ENCODE measurements at places on chromosomes 7 and 10. TPM values are rescaled to one million over a fixed set of nuclear protein-coding genes. Genes with fewer than 3 reads are reported as not detected.

DNA sequence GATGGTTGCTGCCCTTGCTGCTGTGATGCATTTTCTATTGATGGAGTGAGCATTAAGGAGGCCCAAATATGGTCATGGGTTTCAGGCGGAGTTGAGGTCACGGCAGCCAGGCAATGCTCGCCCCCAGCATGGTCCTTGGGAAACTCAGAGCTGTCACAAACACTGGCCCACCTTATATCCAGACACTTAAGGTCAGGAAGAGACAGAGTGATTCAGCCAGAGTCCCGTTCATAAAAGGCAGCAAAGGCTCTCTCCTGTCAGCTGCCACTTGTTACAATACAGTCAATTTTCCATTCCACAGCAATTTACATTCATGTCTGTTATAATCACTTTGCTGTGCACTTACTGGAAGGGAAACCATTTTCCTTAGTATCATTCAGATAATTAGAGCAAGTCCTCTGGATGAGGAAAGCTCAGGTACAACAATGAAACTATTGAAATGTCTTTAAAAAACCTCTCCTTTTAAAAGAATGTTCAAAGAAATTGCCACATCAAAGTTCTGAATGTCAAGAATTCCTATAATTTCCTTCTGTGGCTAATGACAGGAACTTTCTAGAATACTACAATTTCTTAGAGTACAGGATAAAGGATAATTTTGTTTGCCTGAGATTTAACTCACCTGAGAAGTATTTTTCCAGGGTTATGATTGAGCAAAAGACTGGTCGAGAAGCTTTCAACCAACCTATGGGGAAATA lies 14.8 kb upstream of the ANKRD1 start:
- H3K4me3 ChIP-seq, result no peak overlapping the region
- no peaks in the 10 kb centered on the region for H3K4me1 ChIP-seq
- no peak for DNase-seq
- no peaks in the 10 kb centered on the region for H3K36me3 ChIP-seq
- no peak overlapping the region for H3K27ac ChIP-seq

DNA sequence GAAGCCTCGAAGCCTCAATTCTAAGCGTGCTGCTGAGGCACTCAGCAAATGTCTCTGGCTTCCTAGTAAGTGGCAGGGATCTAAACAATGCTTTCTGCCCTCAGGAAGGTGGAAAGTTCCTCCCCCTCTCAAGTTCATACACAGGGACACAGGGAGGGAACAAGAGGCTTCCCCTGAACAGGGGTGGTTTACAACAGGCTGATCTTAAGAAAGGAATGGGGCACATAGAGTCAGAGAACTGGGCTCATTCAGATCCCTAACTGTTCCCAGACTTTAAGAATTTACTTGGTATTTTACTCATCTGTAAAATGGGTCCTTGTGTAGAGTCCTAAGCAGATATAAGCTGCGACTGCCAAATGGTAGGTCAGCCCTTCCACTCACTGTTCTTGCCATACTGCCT lies 2.5 kb downstream of the TNS3 start:
- no peak overlapping the region for H3K4me3 ChIP-seq
- DNase-seq, result no peak
- H3K27me3 ChIP-seq, result no peaks in the 10 kb centered on the region
- no peaks in the 10 kb centered on the region for H3K4me1 ChIP-seq

DNA sequence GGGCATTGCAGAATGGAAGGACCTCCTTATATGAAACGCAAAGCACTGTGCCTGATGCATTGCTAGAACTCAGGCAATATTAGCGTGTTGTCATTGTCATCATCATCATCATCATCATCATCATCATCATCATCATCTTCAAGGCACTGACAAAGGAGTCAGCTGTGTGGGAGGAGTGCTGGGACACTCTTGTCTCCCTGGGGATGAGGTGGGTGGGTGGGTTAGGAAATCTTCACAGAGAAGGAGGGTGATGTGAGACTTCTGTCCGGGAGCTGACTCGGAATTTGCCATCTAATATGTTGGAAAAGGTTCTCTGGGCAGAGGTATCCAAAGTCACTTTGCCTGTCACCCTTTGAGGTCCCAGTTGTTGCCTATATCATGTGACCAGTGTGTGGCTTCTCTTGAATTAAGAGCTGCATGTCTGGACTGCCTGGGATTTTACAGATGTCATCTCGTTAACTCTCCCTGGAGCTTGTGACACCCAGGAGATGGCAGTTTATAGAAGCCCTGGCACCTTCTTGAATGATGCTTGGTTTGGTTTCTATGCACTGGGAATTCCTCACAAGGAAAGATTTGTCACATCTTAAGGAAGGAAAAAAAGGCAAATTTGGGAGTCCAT lies 7.1 kb downstream of the HTRA1 start:
- no peak overlapping the region for H3K4me3 ChIP-seq
- DNase-seq, result no peak
- no peaks in the 10 kb centered on the region for H3K27me3 ChIP-seq
- no peaks in the 10 kb centered on the region for H3K4me1 ChIP-seq
- no peak overlapping the region for H3K27ac ChIP-seq
- no peaks in the 10 kb centered on the region for H3K36me3 ChIP-seq

DNA sequence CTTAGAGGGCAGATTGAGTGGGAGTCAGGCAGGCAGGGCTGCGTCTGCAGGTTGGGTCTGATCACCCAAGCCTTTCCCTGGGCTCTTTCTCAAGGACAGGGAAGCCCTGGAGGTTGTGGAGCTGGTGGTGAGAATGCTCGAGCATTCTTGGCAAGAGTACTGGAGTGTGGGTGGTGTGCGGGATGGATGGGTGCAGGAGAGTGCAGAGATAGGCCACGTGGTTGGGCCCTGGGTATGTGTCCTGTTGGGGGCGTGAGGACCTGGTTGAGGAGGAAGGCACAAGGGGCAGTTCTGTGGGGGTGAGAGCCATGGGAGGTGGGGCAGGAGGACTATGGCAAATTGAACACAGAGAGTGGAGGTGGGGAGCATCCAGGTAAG lies 135.9 kb downstream of the PTPN20 start:
- H3K4me1 ChIP-seq, result peaks cover 18% of the 10 kb centered on the region
- H3K4me3 ChIP-seq, result no peak overlapping the region
- no peaks in the 10 kb centered on the region for H3K36me3 ChIP-seq
- no peak for DNase-seq
- H3K27ac ChIP-seq, result no peak overlapping the region

- H3K27me3 ChIP-seq, result peaks cover 49% of the 10 kb centered on the region
- H3K27ac ChIP-seq, result no peak overlapping the region
- no peak for DNase-seq
Measured at GRCh38 chr7:129780257-129780973, 168.9 kb downstream of the NRF1 start.

GRCh38 chr10:129344103-129344502 lies 122.9 kb upstream of the MGMT start:
- no peaks in the 10 kb centered on the region for H3K4me1 ChIP-seq
- H3K36me3 ChIP-seq, result no peaks in the 10 kb centered on the region
- H3K27ac ChIP-seq, result no peak overlapping the region
- H3K27me3 ChIP-seq, result no peaks in the 10 kb centered on the region
- H3K4me3 ChIP-seq, result no peak overlapping the region

GRCh38 chr7:134657526-134657925 lies 10.9 kb downstream of the BPGM start:
- no peaks in the 10 kb centered on the region for H3K36me3 ChIP-seq
- H3K4me3 ChIP-seq, result no peak overlapping the region
- DNase-seq, result no peak
- H3K4me1 ChIP-seq, result no peaks in the 10 kb centered on the region
- H3K27ac ChIP-seq, result no peak overlapping the region

DNA sequence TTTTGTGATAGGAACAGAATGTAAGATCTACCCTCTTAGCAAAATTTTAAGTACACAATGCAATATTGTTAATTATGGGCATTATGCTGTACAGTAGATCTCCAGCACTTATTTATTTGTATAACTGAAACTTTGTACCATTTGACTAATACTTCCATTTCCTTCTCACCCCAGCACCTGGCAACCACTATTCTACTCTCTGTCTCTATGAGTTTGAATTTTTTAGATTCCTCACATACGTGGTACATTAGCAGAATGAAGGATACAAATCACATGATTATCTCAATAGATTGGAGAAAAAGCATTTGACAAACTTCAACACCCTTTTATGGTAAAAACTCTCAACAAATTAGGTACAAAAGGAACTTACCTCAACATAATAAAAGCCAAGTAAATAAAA lies 90.3 kb upstream of the DLX6 start:
- DNase-seq, result no peak
- no peak overlapping the region for H3K4me3 ChIP-seq
- no peaks in the 10 kb centered on the region for H3K4me1 ChIP-seq
- H3K27me3 ChIP-seq, result no peaks in the 10 kb centered on the region
- no peak overlapping the region for H3K27ac ChIP-seq
- no peaks in the 10 kb centered on the region for H3K36me3 ChIP-seq

- no peaks in the 10 kb centered on the region for H3K4me1 ChIP-seq
- H3K36me3 ChIP-seq, result no peaks in the 10 kb centered on the region
- H3K4me3 ChIP-seq, result no peak overlapping the region
Measured at GRCh38 chr10:89589101-89589720, 53.8 kb upstream of the SLC16A12 start.

DNA sequence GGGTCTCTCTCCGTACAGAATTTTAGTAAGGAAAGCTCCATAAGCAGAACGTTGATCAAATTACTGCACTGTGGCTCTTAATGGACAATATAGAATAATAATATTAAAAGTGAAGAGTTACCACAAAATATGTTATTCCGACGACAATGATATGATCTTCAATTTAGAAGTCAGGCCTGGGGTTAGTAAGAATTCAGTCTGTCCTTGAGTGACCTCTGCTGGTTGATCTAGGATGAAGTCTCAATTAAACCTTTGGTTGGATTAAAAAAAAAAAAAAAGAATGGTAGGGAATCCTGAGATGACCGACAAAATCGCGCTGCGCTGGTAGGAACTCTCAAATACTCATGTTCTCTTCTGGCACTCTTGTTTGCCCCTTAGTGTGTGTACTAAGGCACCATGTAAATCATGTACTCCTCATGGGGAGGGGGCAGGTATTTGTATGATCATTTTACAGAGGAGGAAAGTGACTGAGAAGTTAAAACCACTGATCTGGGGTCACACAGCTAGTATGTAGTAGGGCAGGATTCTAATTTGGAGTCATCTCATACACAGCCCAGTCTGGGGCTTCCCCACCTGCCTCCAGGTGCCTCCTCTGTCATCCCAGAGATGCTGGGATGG lies 161.3 kb upstream of the NPVF start:
- H3K27ac ChIP-seq, result no peak overlapping the region
- no peaks in the 10 kb centered on the region for H3K27me3 ChIP-seq
- no peaks in the 10 kb centered on the region for H3K4me1 ChIP-seq
- H3K36me3 ChIP-seq, result no peaks in the 10 kb centered on the region
- no peak overlapping the region for H3K4me3 ChIP-seq
- DNase-seq, result peak; percentile 19

GRCh38 chr10:102648889-102649796 lies 4.9 kb downstream of the TRIM8 start:
- H3K4me3 ChIP-seq, result no peak overlapping the region
- DNase-seq, result peak; percentile 23
- H3K4me1 ChIP-seq, result peaks cover 68% of the 10 kb centered on the region
- H3K27ac ChIP-seq, result peak overlapping the region; percentile 82

DNA sequence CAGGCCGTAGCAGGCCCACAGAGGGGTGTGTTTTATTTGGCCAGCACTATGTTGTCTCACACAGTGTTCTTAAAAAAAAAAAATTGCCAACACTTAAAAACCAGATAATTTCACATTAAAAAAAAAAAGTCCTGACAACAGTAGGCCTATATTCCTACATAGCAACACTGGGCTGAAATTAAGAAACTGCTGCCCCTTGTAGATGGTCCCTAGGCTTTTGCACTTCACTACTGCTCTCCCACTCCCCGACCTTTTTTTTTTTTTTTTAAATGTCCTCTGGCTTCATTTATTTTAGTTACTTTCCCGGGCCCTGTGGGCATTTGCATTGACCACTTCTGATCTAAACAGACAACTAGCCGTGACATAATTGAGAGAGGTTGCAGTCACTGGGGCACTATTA lies 36.0 kb downstream of the SPAG6 start:
- no peaks in the 10 kb centered on the region for H3K36me3 ChIP-seq
- no peaks in the 10 kb centered on the region for H3K27me3 ChIP-seq
- H3K4me1 ChIP-seq, result no peaks in the 10 kb centered on the region
- H3K4me3 ChIP-seq, result no peak overlapping the region
- DNase-seq, result no peak

- no peaks in the 10 kb centered on the region for H3K4me1 ChIP-seq
- no peaks in the 10 kb centered on the region for H3K27me3 ChIP-seq
- H3K4me3 ChIP-seq, result no peak overlapping the region
- no peaks in the 10 kb centered on the region for H3K36me3 ChIP-seq
Measured at GRCh38 chr10:132654121-132654571, 116.6 kb downstream of the INPP5A start.

- peak overlapping the region; percentile 100 for H3K27ac ChIP-seq
- peak overlapping the region; percentile 96 for H3K4me3 ChIP-seq
- no peaks in the 10 kb centered on the region for H3K36me3 ChIP-seq
- DNase-seq, result no peak
- H3K4me1 ChIP-seq, result peaks cover 20% of the 10 kb centered on the region
Measured at GRCh38 chr7:139340808-139341057, 404 bp upstream of the FMC1 start.

GRCh38 chr10:43585981-43586729 lies 11.7 kb upstream of the ZNF239 start:
- H3K27me3 ChIP-seq, result no peaks in the 10 kb centered on the region
- H3K4me1 ChIP-seq, result no peaks in the 10 kb centered on the region
- H3K27ac ChIP-seq, result no peak overlapping the region
- H3K36me3 ChIP-seq, result no peaks in the 10 kb centered on the region
- no peak for DNase-seq

- H3K27me3 ChIP-seq, result no peaks in the 10 kb centered on the region
- DNase-seq, result no peak
- H3K27ac ChIP-seq, result no peak overlapping the region
- no peak overlapping the region for H3K4me3 ChIP-seq
- no peaks in the 10 kb centered on the region for H3K36me3 ChIP-seq
Measured at GRCh38 chr7:16063716-16064675, 357.3 kb downstream of the CRPPA start.

GRCh38 chr10:3424111-3424851 lies 251.7 kb upstream of the PITRM1 start:
- H3K4me3 ChIP-seq, result no peak overlapping the region
- H3K36me3 ChIP-seq, result no peaks in the 10 kb centered on the region
- no peak for DNase-seq

- H3K27me3 ChIP-seq, result no peaks in the 10 kb centered on the region
- no peaks in the 10 kb centered on the region for H3K4me1 ChIP-seq
- H3K4me3 ChIP-seq, result no peak overlapping the region
- H3K36me3 ChIP-seq, result no peaks in the 10 kb centered on the region
Measured at GRCh38 chr10:4003348-4003973, 218.5 kb upstream of the KLF6 start.

TSPAN13 gene
- not detected for total RNA-seq

BICC1 gene
- not detected for total RNA-seq

CNPY1 gene
- total RNA-seq, result not detected

NEBL gene
- not detected for total RNA-seq

GARS1 gene
- 79.8 TPM for total RNA-seq

BAIAP2L1 gene
- total RNA-seq, result 0.38 TPM

FAM25C gene
- total RNA-seq, result not detected

PNLIP gene
- not detected for total RNA-seq

MXI1 gene
- 56.6 TPM for total RNA-seq

UCN3 gene
- total RNA-seq, result not detected

AP3M1 gene
- 38.6 TPM for total RNA-seq

PDE6C gene
- not detected for total RNA-seq

EBF3 gene
- not detected for total RNA-seq
